ENCODE measurements at places on chromosomes 7 and 10.

DNA sequence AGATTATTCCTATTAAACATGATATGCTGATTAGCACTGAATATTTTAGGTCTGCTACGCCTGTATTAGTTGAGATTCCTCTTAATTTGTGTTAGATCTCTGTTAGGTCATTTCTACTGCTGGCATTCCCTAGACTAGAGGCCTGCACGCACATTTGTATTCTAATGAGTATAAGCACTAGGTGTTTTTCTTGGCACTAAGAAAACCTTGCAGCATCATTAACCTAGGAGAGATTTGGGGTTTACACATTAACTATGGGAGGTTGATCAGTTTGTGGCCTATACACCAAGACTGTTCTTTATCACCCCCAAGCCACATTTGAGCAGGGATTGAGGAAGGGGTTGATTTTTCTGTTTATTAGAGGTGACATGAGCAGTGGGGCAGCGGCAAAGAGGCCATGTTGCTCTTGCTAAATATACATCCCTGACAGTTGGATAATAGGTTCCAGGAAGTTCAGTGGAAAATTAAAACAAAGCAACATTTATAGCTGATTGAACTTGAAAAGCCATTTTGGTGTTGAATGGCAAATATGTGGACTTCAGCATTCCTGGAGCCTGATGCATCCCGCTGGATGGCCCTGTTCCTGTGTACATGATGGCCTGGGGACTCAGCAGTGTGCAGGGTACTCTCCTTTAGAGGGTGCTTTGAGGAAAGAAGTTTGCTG lies 65.2 kb downstream of the GBF1 start:
- DNase-seq: no peak

GRCh38 chr10:54607983-54608382 lies 193.0 kb downstream of the PCDH15 start:
- DNase-seq: no peak

GRCh38 chr7:140056431-140057142 lies 6.2 kb downstream of the PARP12 start:
- DNase-seq: no peak

DNA sequence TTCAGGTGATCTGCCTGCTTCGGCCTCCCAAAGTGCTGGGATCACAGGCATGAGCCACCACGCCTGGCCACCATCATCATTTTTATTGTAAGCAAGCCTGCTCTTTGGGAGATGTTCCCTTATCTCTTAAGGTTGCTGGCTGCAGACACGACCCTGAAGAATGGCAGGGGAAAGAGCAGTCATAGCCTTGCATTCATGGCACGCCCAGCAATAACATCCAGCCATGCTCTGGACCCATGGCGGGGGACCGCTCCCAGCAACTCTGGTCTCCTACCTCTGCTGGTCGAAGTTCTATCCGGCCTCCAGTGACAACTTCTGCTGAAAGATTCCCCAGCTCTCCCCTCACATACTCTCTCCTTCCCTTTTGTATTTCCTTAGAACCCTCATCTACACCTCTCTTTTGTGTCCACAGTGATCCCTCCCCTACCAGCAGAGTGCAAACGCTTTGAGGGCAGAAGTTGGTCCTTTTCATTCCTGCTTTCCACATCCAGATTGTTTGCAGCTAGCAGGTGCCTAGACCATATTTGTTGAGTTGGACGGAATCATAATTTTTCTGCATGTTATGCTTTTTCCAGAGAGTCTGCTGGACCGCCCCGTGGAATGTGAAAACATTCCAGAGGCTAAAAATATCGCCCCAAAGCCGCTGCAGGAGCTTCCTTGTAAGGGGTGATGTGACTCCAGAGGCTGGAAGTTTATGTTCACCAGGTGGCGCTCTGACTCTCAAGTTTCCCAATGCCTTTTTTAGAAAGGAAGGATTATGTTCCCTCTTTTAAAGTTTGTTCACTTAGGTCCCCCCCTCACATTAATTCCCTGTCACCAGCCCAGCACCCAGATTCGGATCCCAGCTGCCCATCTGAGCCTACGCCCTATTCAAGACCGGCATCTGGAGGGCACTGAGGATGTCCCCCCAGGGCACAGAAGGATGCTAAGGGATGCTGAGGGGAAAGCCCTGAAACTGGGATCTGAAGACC lies 4.3 kb upstream of the MARVELD1 start:
- DNase-seq: no peak

DNA sequence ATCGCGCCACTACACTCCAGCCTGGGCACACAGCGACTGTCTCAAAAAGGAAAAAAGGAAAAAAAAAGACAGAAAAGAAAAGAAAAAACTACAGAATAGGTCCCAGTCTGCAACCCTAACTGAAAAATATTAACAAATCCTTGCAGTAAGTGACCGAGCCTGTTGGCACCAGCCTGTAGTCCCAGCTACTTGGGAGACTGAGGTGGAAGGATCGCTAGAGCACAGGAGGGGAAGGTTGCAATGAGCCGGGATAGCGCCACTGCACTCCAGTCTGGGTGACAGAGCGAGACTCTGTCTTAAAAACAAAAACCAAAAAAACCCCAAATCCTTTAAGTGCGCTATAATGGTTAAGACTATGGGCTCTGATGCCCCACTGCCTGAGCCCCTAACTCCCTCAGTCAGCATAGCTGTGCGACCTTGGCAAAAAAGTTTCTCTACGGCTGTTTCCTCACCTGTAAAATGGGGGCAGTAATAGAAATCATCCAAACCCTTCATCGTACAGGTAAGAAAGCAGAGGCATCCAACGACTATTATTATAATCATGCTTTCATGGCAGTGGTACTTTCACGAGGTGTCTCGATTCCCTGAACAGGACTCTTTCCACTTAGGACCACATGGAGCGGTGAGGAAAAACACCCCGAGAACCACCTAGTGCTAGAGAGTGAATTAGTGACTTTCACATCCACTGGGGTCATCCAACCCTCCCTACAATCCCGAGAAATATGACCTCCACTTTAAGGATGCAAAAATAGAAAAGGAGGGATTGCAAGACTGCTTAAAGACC lies 755 bp downstream of the TOMM7 start:
- no peak for DNase-seq

- no peak for DNase-seq
Measured at GRCh38 chr10:6647811-6648526, 67.9 kb upstream of the PRKCQ start.

DNA sequence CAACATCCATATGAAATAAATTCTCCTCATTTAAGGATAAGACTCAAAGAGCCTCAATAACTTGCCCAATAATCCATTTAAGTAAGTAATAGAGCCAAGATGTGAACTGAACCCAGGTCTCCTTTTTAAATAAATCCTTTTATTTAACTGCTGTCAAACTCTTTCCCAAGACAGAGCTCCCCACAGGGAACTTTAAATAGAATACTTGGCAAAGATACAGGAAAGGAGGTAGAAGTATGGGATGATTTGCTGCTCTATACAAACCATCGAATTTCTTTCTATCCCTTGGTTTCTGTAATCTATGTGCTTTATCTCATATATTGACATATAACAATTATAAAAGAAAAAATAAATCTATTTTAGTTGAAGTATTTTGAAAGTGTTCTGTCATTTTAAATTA lies 295.9 kb downstream of the CSTF2T start:
- DNase-seq: no peak

DNA sequence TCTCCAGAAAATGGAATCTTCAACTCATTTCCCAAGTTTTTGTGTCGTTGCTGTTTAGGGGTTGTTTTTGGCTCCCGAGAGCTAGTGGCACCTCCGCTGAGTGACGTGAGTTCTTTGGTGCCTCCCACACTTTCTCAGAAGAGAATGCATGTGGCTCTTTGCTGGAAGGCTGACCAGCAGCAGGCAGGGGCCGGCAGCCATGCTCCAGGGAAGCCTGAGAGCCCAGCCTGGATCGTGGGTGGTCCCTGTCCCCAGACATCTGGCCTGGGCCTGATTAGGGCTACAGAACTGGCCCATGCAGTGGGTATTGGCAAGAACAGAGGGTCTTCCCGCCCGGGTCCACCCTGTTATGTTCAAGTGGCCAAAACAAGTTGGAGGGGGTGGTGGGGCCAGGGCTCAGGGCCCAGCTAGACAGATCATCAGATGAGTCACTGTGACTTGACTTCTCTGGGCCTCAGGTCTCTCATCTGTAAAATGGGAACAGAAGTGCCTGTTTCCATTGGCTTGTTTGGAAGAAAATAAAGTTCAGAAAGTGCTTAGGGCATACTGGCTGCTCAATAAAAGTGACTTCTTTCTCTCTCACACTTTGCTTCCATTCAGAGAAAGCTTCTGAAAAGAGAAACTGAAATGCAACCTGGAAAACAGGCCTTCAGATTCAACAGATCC lies 83.1 kb downstream of the STRA8 start:
- DNase-seq: no peak

- DNase-seq: no peak
Measured at GRCh38 chr10:129097776-129098330, 369.2 kb upstream of the MGMT start.
